Activated CD4-positive, alpha-beta memory T cell treated with anti-CD3 and anti-CD28 coated beads for 36 hours (primary cell): ENCODE measurements at places on chromosomes 13 and 19. TPM values are rescaled to one million over a fixed set of nuclear protein-coding genes. Genes with fewer than 3 reads are reported as not detected.

Gene RTBDN
- not detected for total RNA-seq

DNA sequence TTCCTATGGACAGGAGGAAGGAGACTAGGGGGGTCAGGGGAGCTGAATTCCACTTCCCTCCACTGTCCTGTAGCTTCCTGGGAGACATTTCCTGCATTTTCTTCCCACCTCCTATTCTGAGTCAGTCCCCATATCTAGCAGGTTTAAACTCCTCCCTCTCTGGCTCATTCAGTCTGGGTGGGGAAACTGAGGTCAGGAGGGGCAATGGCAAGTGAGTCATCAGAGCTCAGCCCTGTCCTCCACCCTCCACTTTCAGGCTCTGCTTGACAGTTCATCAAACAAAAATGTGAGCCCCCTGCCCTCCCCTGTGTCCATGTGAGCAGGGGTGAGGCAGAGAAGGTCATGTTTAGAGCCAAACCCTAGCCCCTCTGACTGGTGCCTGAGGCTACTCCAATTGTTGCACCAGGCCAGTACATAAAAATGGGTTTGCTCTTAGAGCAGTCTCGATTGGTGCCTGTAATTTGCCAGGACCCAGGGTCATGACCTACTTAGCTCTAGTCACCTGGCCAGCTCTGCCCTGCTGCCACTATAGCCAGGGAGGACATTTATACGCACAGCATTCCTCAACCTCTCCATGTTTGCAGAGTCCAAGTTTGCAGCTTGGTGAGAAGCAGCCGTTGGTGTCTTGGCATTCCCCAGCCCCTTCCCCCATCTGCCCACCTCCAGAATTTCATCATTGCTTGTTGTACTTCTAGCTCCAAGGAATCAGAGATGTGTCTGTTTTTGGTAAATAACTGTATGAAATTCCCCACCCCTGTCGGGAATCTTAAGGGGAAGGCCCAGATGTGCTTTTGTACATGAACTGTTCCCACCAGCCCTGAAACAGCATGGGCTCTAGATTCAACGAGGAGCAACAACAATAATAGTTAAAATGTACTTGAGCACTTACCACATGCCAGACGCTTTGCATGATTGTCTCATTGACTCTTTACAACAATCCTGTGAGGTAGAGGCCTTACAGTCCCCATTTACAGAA lies 20.7 kb downstream of the SAMD4B start:
- no peak for DNase-seq

DNA sequence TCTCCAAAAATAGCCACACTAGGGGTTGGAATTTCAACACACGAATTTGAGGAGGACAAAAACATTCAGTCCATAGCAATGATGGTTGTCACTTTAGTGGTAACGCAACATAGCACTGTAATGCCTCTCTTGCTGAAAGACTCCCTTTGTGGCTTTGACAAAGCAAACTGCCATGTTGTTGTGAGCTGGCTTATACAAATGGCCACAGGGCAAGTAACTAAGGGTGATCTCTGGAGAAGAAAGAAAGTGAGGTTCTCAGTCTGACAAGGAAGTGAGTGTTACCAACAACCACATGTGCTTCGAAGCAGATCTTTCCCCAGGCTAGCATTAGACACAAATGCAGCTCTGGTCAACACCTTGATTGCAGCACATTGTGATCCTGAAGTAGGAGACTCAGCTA lies 79.1 kb upstream of the PCDH17 start:
- DNase-seq = no peak

Gene NLRP4
- total RNA-seq = not detected

DNA sequence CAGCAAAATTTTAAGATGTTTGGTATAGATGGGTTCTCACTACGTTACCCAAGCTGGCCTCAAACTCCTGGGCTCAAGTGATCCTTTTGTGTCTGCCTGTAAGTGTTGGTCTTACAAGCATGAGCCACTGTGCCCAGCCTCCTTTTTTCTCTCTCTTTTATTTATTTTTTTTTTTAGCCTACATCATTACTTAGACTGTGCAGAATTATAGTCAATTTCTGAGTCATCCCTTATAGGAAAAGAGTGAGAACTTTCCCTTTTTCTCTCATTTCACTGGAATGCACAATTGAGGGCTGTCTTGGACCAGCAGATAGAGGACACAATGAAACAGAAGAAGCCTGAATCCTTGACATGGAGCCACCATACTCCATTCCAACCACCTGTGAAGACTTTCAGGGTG lies 13.3 kb downstream of the TSKS start:
- DNase-seq = no peak

DNA sequence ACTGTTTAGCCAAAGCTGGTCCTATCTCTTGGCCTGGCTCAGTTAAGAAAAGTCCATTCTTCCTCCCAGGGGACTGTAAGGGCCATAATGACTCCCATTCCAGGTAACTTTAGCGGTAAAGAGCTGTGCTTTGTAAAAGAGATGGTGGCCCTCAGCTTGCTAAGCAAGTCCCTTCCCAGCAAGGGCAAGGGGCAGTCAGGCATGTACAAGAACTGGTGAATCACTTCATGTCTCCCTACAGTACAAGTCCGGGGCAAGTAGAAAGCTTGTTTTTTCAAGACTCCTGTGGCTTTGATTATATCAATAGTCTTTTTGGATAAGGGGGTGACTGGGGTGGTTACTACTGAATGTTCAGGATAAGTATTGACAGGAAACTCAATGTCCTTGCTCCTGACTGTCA lies 88.9 kb downstream of the SLC25A15 start:
- DNase-seq = no peak

GRCh38 chr13:92259523-92259922 lies 861.1 kb downstream of the GPC5 start:
- no peak for DNase-seq

Gene ZNF571
- total RNA-seq = 2.7 TPM

Gene BIVM
- total RNA-seq = 15.7 TPM

GRCh38 chr13:21139374-21139773 lies 37.0 kb downstream of the SKA3 start:
- no peak for DNase-seq

DNA sequence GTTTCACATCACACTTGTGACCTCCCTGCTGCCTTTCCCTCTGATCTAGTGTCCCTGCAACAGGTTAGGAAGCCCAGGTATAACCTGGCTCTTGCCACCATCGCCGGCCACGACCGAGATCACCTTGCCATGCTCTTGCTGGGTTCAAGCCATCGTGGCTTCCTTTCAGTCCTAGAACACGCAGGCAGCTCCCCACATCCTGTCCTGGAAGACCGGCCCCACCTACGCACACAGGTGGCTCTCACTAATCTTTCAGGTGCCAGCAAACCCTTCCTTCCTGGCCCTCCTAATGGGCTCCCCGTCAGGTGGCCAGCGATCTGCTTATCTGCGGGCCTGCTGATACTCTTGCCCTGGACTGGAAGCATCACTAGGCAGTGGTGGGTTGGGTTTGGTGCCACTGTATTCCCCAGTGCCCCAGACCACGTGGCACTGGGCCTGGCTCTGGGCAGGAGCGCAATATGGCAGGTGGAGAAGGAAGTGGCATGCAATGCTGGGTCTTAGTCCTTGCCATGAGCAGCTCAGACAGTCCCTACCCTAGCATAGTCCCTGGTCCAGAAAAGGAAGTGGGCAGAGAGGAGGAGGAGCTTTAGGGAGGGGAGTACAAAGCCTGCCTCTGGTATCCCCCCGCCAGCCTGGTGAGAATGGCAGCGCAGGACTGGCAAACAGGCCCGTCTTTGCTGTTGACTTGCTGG lies 11.8 kb downstream of the PPP1R37 start:
- DNase-seq = peak; percentile 34

DNA sequence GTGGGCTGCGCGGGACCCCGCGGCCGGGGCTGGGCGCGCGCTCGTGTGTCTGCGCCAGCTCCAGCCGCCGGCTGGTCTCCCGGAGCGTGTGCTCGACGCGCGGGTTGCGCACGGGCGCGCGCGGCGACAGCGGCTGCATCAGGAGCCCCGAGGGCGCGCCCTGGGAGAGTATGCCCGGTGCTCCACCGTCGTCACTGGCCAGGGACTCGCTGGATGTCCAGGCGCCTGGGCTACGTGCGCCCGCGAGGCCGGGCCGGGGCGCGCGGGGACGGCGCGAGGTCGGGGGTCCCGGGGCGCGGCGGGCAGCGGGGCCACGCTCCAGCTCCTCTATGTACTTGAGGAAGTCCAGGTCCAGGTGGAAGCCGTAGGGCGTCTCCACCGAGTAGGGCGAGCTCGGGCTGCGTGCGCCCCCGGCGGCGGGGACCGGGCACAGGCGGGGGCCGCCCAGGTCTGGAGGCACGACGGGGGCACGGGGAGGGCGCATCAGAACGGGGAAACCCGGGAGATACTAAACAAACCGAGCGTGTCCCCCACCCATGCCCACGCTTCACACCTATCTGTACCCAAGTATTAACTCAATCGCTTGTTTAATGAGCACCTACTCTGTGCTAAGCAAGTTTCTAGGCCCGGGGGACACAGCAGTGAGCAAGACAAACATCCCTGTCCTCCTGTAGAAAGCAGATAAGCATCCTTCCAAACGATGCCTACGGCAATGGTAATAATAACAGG lies 7.6 kb downstream of the KANK3 start:
- peak; percentile 55 for DNase-seq

Gene FBXO27
- total RNA-seq = 2.2 TPM

Gene MCEMP1
- not detected for total RNA-seq

- DNase-seq = no peak
Measured at GRCh38 chr19:15400521-15401396, 18.0 kb downstream of the AKAP8L start.

Gene PCDH20
- total RNA-seq = not detected

GRCh38 chr19:36707134-36707533 lies 19.7 kb downstream of the ZNF567 start:
- DNase-seq = no peak

DNA sequence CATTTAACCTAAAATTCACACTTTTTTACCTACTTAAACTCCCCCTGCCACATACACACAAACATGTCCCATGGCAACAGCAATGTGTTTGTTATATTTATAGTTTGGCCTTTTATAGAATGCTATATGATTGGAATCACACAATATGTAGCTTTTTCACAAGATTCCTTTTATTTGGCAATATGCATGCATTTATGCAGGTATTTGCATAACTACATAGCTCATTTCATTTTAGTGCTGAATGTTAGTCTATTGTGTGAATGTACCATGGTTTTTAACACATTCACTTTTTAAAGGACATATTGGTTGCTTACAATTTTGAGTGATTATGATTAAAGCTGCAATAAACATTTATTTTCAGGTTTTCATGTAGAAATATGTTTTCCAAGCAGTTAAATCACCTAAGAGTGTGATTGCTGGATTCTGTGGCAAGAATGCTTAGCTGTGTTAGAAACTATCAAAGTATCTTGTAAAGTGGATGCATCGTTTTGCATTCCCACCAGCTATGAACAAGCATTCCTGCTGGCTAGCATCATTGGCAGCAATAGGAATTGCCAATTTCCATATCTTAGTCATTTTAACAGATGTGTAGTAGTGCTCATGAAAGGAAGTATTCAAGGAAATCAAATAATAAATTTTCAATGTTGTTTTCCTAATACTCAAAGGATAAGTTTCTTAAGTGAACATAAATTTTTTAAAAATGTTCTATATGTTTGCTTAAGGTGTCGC lies 557.0 kb downstream of the SLITRK1 start:
- DNase-seq = no peak

GRCh38 chr19:4297901-4298809 lies 4.0 kb downstream of the TMIGD2 start:
- peak; percentile 46 for DNase-seq
